ENCODE measurements at places on chromosomes 6 and 20. TPM values are rescaled to one million over a fixed set of nuclear protein-coding genes. Genes with fewer than 3 reads are reported as not detected.

The HMGCLL1 gene
- 1.5 TPM for total RNA-seq

The GRM1 gene
- total RNA-seq: not detected

The EXOC2 gene
- 18.0 TPM for total RNA-seq

The HLA-DQA1 gene
- total RNA-seq: 27.0 TPM

DNA sequence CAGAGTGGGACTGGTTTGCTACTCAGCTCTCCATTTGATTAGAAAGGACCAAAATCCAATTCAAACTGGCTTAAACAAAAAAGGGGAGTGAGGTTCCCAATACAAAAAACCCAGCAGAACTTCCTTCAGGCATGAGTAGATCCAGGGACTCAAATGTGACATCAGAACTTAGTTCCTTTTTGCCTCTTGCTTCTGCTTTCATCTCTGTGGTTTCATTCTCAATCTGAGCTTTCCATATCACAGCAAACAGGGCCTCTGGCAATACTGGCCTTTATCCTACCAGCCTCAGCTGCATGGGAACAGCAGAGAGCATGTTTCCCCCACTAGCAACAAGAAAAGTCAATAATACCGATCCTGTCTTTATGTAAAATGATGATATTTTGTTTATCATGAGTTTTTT lies 28.6 kb upstream of the PRELID3B start:
- no peaks in the 10 kb centered on the region for H3K27me3 ChIP-seq
- no peak overlapping the region for H3K27ac ChIP-seq
- H3K4me3 ChIP-seq: no peak overlapping the region

- no peaks in the 10 kb centered on the region for H3K27me3 ChIP-seq
- no peaks in the 10 kb centered on the region for H3K36me3 ChIP-seq
- peaks cover 3% of the 10 kb centered on the region for H3K4me1 ChIP-seq
Measured at GRCh38 chr6:161003336-161003735, 11.8 kb downstream of the MAP3K4 start.

GRCh38 chr6:157688960-157689599 lies 134.0 kb upstream of the SNX9 start:
- DNase-seq: no peak
- no peaks in the 10 kb centered on the region for H3K27me3 ChIP-seq
- H3K36me3 ChIP-seq: no peaks in the 10 kb centered on the region
- H3K27ac ChIP-seq: no peak overlapping the region
- no peak overlapping the region for H3K4me3 ChIP-seq
- no peaks in the 10 kb centered on the region for H3K4me1 ChIP-seq

DNA sequence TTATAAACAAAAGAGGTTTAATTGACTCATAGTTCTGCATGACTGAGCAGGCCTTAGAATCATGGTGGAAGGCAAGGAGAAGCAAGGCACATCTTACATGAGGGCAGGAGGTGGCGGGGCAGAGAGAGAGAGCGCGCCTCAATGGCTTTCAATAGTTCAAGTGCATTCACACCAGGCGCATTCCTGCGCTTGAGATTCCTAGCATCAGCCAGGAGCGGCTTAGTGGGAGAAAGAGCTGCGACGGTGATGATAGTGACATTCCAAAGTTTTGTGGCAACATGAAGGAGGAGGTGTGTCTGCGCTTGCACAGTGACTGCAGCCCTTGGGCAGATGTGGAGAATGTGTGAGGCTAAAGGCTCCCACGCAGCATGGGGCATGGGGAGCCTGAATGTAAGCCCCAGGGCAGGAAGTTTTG lies 25.0 kb upstream of the EMILIN3 start:
- H3K4me1 ChIP-seq: no peaks in the 10 kb centered on the region
- H3K27ac ChIP-seq: no peak overlapping the region
- H3K36me3 ChIP-seq: no peaks in the 10 kb centered on the region
- no peak overlapping the region for H3K4me3 ChIP-seq

GRCh38 chr6:105177556-105177955 lies 2.3 kb downstream of the POPDC3 start:
- no peak for DNase-seq
- no peak overlapping the region for H3K27ac ChIP-seq
- H3K27me3 ChIP-seq: no peaks in the 10 kb centered on the region
- no peaks in the 10 kb centered on the region for H3K4me1 ChIP-seq

DNA sequence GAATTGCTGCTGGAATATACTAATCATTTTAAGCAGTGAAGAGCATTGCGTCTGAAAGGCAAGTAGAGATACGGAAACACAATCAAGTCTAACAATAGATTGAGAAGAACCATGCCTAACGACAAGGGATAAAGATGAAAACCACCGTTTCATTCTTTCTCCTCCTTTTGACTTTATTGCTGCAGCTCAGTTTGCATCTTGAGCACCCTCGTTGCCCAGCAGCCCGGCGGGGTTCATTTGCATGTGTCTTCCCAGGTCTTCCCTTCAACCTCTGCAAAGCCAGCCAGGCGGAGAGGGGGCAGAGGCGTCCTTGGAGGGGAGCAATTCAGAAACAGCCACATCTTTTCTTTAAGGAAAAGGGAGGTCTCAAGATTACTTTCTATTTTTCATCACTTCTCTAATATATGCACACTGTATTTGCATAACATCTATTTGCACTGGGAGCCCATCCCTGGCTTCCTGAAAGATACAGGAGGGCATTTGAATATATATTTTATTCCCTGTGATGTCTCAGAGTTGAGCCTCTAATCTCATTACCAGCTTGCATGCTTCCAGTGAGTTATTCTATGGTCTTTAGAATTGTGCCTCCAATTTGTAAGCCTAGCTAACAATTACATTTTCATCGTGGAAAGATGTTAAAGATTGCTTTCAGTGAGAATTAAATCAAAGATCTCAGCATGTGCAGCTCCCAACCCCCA lies 18.7 kb upstream of the PXDC1 start:
- no peak for DNase-seq
- H3K4me3 ChIP-seq: no peak overlapping the region
- H3K36me3 ChIP-seq: no peaks in the 10 kb centered on the region
- H3K27ac ChIP-seq: no peak overlapping the region
- H3K27me3 ChIP-seq: no peaks in the 10 kb centered on the region

- no peaks in the 10 kb centered on the region for H3K4me1 ChIP-seq
- no peaks in the 10 kb centered on the region for H3K36me3 ChIP-seq
- H3K27ac ChIP-seq: no peak overlapping the region
- no peak overlapping the region for H3K4me3 ChIP-seq
- no peak for DNase-seq
Measured at GRCh38 chr6:14763139-14763538, 482.7 kb upstream of the JARID2 start.
